Natural killer cell (primary cell): ENCODE measurements at places on chromosomes 11 and 22.
A peak's percentile ranks its signal among the peaks of the same experiment; 100 is the strongest.

- peak; percentile 27 for DNase-seq
Observed at GRCh38 chr11:114082767-114083181, 23.3 kb downstream of the ZBTB16 start.

DNA sequence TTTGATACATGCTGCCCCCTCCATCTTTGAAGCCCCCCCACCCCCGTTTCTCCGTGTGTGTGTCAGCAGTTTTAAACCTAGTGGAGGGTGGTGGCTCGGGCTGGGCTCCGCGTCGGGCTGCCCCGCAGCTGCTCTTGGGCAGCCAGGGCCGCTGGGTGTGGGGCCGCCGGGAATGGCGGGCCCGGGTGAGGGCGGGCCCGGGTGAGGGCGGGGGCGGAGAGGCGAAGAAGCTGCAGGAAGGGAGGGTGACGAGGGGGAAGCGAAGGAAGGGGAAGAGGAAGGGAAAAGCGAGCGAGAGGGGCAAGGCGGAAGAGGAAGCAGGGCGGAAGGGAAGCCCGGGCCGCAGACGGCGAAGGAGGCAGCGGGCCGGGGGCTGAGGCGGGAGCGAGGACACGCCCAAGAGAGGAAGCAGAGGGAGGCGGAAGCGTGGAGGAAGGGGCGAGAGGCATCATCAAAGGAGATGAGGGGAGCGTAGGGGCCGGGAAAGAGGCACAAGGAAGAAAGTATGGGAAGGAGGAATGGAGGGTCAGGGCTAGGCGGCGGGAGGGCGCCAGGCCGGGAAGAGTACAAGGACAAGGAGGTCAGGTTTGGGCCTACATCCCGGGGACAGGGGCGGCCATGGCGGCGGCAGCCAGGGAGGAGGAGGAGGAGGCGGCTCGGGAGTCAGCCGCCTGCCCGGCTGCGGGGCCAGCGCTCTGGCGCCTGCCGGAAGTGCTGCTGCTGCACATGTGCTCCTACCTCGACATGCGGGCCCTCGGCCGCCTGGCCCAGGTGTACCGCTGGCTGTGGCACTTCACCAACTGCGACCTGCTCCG, 82.4 kb downstream of the BCR start:
- no peak for DNase-seq

DNA sequence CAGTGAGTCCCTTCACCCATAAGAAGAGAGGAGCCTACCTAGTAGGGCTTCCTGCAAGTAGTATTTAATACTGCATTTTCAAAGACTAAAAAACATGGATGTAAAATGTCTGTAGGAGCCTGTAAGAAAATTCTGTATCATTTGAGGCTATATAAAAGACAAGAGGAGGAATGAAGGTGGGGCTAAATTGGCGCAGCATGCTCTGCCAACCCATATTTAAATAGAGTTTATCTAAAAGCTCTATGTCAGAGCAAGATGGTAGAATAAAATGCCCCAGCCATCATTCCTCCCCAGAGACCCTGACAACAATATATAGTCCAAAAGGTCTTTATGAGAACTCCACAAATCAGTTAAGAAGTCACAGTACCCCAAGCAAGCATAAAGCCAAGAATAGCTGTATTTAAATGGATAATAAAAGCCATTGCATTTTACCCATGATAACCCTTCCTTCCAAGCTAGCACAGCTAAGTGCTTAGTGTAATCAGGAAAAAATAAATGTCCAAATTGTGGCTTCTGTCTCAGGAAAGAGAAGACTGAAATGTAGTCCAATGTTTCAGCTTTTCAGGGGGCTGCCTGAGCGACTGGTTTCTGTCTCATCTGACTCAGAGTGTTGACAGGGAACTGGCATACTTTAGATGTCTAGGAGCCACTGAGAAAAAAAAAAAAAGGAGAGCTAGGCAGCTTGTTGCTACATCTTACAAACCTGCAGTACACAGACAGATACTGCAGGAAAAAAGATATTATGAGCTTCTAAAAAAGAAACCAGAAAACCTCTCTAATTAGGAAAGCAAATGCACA, 258.6 kb downstream of the METTL15 start:
- no peak for DNase-seq

GRCh38 chr11:118417801-118418200, 16.4 kb downstream of the ATP5MG start:
- no peak for DNase-seq

GRCh38 chr22:42258126-42258525, 12.3 kb downstream of the TCF20 start:
- DNase-seq: no peak

- DNase-seq: peak; percentile 9
Observed at GRCh38 chr11:9344061-9344680, 29.8 kb upstream of the TMEM41B start.

DNA sequence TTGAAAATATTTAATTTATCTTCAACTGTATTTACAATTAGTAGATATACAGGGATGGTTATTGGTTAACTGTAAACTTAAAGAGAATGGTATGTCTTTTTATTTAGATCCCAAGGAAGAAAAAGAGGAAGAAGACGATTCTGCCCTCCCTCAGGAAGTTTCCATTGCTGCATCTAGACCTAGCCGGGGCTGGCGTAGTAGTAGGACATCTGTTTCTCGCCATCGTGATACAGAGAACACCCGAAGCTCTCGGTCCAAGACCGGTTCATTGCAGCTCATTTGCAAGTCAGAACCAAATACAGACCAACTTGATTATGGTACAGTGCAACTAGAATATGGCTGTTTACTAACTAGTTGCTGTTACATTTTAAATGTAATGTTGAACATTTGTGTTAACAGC, 12.7 kb upstream of the CNTF start:
- DNase-seq: no peak

GRCh38 chr22:38706101-38706900, 557 bp downstream of the GTPBP1 start:
- peak; percentile 36 for DNase-seq

DNA sequence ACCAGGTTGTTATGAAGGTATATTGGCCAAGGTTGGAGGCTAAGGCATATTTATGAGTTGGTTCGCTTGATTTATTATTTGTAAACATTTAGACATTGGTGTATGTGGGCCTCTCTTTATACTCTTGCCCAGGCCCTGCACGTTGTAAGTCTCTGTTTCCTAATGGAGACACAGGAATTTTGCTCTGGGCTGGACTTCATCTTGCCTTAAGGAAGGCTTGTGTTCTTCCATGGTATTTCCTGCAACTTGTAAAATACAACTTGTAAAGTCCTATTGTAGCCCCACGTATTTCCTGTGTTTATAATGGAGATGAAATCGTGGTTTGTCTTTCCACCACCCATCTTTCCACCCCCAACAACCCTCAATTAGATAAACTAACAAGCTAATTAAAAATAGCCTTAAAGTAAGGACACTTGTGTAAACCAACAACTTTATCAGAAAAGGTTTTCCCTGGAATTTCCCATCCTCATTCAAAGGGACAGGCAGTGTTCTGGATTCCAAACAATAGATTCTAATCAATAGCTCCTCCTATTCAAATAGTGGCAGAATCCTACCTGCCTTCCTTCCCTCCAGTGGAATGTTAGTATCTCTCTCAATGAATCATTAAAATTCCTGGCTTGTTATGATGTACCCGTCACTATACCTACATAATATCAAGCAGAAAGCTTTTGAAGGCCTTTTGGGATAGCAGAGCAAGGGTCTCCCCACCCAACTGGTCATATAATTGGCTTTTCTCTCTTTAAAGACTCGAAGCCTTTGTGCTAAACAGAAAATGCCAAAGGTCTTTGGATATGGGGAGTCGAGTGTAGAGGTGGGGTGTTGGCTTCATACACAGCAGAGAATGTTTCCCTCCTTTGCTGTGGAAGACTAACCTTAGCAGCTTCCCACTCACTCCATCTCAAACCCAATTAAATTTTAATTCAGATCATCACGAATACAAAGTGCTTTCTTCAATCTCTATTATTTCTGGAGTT, 77.1 kb downstream of the UBASH3B start:
- no peak for DNase-seq

DNA sequence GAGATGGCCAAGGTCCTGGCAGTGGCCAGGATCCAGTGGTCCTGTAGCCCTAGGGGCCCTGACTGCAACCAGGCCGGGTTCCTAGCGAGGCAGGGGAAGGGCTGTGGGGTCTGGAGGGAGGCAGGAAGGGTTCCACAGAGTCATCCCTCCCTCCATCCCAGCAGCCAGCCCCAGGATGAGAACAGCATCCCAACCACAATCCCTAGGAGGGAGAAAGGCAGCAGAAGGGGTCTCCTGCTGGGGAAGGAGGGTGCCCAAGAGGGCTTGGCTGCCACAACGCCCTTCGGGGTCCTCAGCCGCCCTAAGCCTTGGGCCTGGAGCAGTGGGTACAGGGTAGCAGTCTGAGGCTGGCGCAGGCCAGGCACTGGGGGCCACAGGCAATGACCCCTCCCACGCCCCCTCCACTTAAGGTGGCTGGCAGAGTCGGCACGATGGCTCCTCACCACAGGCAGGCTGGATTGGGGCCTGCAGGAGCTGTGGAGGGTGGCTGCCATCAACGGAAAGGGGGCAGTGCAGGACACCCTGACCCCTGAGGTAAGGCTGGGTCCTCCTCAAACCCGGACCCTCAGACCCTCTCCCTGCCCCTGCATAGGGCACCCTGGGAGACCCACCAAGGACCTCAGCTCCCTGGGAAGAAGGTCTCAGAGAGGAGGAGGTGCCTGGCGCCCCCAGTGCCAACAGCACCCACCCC, 7.2 kb downstream of the SLC22A12 start:
- DNase-seq: no peak

DNA sequence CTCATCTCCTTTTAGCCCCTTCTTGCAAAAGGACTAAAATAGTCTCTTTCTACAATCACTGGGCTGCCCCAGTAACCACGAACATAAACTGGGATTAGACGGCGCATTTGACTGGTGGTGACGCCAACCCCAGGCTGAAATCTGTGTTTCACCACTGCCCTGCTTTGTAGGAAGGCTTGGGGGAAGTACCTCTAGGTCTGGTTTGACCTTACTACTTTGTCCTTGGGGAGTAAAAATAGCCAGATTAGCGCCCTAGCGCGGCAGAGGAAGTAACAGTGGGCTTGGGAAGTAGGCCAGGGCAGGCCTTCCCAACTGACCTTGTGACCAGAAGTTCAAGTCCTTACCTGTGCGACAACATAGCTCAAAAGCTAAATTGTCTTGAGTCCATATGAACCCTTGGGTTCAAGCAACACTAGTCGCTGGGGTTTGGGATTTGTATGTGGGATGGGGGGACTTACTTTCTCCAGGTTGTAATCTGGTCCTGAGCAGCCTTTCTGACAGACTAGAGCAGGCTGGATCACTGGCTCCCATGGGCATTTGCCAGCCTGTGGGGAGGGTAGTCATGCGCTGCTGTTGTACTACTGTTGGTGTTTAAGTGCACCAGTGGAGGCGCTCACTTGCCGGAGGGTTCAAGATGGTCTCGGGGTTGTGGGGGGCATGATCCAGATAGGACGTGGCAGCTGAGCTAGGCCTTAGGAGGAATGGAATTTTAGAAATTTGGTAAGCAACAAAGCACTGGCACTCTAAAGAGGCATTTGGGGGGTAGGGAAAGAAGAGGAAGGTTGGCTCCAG, 953 bp upstream of the PACS1 start:
- DNase-seq: peak; percentile 37

DNA sequence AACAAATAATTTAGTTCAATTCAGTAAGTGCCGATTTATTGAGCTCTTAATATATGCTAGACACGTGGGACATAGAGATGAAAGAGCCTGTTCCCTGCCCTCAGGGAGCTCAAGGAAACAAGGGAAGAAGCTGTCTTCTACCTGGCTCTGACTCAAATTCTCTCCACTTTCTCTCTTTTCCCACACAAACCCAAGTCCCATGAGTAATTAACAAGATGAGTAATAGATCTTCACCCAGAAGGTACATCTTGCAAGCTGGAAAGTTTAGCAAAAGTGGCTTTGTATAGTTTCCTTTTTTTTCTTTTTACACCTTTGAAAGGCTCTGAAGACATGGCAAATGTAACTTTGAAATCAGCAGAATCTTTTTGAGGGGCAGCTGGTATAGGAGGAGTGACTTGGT, 48.2 kb upstream of the CHST1 start:
- no peak for DNase-seq

GRCh38 chr11:122353561-122353960, 237.5 kb upstream of the BLID start:
- no peak for DNase-seq

GRCh38 chr11:34266090-34266912, 91.5 kb downstream of the ABTB2 start:
- DNase-seq: no peak

- no peak for DNase-seq
Observed at GRCh38 chr11:95108671-95109551, 19.3 kb downstream of the ENDOD1 start.

DNA sequence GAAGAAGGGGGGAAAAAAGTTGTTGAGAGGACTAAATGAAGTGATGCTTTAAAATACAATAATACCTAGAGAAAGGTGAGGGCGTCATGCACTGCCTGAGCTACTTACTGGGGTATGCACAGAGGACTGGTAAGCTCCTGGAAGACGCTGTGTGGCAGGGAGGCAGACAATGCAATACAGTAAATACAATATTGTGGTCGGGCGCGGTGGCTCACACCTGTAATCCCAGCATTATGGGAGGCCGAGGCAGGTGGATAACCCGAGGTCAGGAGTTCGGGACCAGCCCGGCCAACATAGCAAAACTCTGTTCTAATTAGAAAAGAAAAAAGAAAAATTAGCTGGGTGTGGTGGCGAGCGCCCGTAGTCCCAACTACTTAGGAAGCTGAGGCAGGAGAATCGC, 683 bp upstream of the SYTL2 start:
- no peak for DNase-seq

GRCh38 chr22:20584872-20585638, 77.6 kb downstream of the MED15 start:
- no peak for DNase-seq
